ENCODE measurements at places on chromosomes 2 and 18. TPM values are rescaled to one million over a fixed set of nuclear protein-coding genes. Genes with fewer than 3 reads are reported as not detected.

- DNase-seq = no peak
Measured at GRCh38 chr2:168841445-168841844, 39.0 kb downstream of the NOSTRIN start.

- DNase-seq = no peak
Measured at GRCh38 chr2:112997151-112997550, 8.1 kb upstream of the IL36A start.

Gene FRZB
- 0.13 TPM for total RNA-seq

DNA sequence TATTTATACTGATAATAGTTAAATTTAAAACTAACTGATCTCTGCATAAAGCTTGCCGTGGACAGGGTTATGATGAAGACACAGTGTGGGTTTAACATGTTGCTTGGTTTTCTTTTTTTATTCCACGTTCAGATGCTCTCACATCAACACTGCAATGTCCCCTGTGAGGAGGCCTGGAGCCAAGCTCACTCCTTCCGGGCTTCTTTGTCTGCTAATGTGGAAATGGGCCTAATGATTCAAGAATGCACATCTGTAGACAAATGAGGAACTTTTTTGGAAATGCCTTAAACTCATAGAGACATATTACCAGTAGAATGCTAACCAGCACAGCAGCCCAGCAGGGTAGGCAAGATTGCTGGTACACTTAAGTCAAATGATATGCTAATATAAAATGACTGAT lies 208.0 kb downstream of the GALR1 start:
- no peak for DNase-seq

- DNase-seq = no peak
Measured at GRCh38 chr2:201183365-201183727, 405 bp downstream of the CASP10 start.

DNA sequence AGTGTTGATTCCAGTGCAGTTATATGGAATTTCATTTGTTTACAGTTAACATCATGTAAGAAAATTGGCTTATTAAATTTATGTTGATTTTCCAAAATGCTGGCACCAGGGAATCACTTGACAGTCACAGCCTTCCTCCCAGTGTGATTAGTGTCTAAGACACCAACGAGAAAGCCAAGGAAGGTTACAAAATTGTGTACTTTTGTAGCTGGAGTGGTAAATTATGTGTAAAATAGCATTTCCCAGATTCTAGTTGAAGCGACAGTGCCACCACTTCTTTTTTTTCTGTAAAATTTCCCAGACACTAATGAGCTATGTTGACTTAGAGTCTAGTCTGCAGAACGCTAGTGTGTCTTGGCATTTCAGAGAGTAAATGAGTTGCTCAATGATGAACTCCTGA lies 101.3 kb downstream of the NCK2 start:
- no peak for DNase-seq

Gene MREG
- 1.9 TPM for total RNA-seq

- DNase-seq = no peak
Measured at GRCh38 chr2:226983895-226984749, 148.3 kb downstream of the RHBDD1 start.

Gene CFAP65
- not detected for total RNA-seq

GRCh38 chr2:161233858-161234431 lies 73.7 kb downstream of the TANK start:
- no peak for DNase-seq

GRCh38 chr2:84865181-84865783 lies 15.6 kb downstream of the TRABD2A start:
- DNase-seq = peak; percentile 8

Gene NGEF
- not detected for total RNA-seq

- no peak for DNase-seq
Measured at GRCh38 chr2:168241208-168241607, 6.2 kb downstream of the STK39 start.

- DNase-seq = no peak
Measured at GRCh38 chr2:193428336-193428818, 1233.6 kb upstream of the TMEFF2 start.

Gene SULT1C4
- 114 TPM for total RNA-seq

DNA sequence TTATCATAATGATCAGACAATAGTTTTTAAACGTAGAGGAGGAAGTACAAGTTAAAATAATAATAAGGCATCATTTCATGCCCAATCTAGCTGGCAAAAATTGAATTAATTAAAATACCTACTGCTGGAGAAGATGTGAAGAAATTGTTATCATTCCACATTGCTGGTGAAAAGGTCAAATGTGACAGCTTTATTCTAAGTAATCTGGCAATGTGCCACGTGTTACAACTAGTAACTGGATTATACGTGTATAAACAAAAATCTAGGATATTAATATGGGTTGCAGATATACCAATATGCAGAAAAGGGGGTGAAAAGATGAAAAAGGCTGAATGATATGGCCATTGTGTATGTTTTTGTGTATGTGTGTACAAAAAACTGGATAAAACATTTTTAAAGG lies 32.4 kb downstream of the SMAD2 start:
- DNase-seq = peak; percentile 29

GRCh38 chr18:35588995-35589394 lies 7.5 kb downstream of the GALNT1 start:
- no peak for DNase-seq

GRCh38 chr2:217489145-217489960 lies 513.4 kb downstream of the TNS1 start:
- DNase-seq = no peak

Gene NCKAP5
- under 0.01 TPM for total RNA-seq

Gene IL1F10
- total RNA-seq = not detected

DNA sequence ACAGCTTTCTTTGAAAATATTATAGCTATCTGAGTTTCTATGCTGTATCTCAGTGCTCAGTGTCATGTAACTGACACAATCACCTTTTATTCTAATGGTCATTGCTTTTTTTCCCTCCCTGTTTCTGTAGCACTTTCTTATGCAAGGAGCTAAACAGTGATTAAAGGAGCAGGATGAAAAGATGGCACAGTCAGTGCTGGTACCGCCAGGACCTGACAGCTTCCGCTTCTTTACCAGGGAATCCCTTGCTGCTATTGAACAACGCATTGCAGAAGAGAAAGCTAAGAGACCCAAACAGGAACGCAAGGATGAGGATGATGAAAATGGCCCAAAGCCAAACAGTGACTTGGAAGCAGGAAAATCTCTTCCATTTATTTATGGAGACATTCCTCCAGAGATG lies 56.4 kb downstream of the SCN2A start:
- DNase-seq = no peak

- DNase-seq = no peak
Measured at GRCh38 chr2:207720517-207721187, 9.2 kb downstream of the CCNYL1 start.

- no peak for DNase-seq
Measured at GRCh38 chr2:27275211-27276150, at the start of gene DNAJC5G. TSS of gene DNAJC5G (plus strand) at chr2:27275433. CDS start at chr2:27276729, 1,296 bp downstream.

DNA sequence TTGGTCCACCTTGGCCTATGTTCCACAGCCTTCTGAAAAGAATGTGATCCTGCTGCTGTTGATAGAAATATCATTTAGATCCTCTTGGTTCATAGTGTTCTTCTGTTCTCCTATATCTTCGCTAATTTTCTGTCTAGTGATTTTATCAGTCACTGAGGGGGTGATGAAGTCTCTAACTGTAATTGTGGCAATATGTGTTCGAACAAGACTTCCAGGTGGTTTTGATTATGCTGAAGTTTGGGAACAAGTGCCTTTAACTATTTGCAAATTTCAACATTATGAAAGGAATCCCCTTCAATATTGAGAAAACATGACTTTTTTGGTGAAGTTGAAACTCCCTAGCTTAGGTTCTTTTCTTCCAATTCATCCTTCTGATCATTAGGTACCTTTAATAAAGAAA lies 140.4 kb downstream of the MTX2 start:
- DNase-seq = no peak

- DNase-seq = no peak
Measured at GRCh38 chr2:221410487-221410886, 161.6 kb downstream of the EPHA4 start.

- peak; percentile 46 for DNase-seq
Measured at GRCh38 chr18:39969803-39970494, 1985.1 kb upstream of the PIK3C3 start.
